ENCODE measurements at places on chromosomes 2 and 18.

DNA sequence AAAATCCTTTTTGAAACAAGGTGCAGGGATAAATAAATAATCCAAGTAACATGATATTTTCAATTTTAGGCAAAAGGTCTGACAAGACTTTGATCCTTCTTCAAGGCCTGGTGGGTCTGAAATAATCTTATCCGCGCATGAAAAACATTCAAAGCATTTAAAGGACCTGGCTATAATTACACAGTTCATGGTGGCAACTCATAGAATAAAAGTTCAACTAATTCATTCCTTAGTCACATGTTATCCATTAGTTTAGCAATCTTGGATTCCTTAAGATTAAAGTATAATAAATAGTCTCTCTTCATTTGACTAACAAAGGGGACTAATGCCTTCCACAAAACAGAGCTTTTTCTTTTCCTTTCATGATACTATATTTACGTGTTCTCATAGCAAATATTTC, 21.0 kb upstream of the SLC38A11 start:
- no peak for DNase-seq

- no peak for DNase-seq
These were observed 221.6 kb upstream of the SP5 start for GRCh38 chr2:170493426-170494097.

DNA sequence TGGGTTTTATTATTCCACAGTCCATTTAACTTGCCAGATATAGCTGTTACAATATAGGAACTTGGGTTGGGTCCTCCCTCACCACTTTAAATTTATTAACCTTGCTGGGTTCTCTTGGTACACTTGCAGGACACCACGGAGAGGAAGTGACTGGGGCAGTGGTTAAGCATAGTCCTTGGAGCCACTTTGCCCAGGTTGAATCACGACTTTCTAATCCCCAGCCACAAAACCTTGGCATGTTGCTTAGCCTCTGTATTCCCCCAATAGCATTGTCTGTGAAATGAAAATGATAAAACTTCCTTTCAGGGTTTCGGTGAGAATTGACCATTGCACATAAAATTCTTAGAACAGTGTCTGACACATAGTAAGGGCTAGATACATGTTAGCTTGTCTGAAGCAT, 221.2 kb downstream of the IRS1 start:
- DNase-seq, result no peak

DNA sequence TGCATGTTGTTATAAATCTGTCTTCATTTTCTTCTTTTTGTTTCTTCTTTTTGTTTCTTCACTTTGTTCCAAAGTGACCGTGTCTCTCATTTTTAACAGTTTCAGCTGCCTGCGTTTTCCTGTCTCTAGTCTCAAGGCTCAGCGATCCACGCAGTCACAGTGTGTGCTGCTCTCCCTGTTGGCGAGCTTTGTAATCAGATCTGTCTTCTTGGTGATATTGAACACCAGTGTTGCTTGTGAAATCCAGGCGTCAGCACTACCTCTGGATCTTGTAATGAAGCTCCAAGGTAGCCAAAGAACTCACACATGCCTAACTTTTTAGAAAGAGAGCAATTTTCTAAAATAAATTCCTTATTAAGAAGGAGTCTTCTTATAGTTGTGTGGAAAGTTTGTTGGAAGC, 13.2 kb downstream of the SNTG2 start:
- DNase-seq, result no peak

DNA sequence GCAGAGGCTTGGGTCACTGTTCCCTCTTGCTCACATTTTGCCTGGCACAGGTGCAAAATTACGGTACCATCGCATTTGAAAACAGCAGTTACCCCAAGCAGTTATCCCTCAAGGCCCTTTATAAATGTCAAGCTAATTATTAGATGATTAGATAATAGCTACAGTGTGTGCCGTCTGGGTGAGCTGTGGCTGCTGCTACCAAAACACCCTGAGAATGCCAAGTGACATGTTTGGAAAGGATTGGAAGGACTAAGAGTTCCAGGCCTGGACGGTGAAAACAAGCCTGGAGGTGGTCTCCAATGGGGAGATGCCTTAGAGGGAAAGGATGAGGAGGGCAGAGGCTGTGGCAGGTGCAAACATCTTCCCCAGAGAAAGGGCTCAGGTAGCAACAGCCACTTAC, 120.6 kb downstream of the CAPN13 start:
- DNase-seq, result no peak

GRCh38 chr2:203490391-203490790, 44.7 kb downstream of the RAPH1 start:
- DNase-seq, result no peak

GRCh38 chr2:74743039-74743438, 89.0 kb downstream of the SEMA4F start:
- no peak for DNase-seq

GRCh38 chr2:200471324-200471848, 38.5 kb downstream of the KCTD18 start:
- peak; percentile 11 for DNase-seq

DNA sequence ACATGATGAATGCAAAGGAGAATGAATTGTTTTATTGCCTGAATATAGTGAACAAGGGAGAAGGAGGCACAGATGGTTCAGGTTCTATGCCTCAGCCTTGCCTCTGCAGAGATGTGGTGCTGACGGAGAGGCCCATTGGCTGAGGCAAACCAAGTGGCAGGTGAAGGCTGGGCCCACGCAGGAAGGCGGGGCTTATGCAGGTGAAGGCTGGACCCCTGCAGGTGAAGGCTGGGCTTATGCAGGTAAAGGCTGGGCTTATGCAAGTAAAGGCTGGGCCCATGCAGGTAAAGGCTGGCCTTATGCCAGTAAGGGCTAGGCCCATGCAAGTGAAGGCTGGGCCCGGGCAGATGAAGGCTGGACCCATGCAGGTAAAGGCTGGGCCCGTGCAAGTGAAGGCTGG, 414.7 kb downstream of the LRATD1 start:
- no peak for DNase-seq

DNA sequence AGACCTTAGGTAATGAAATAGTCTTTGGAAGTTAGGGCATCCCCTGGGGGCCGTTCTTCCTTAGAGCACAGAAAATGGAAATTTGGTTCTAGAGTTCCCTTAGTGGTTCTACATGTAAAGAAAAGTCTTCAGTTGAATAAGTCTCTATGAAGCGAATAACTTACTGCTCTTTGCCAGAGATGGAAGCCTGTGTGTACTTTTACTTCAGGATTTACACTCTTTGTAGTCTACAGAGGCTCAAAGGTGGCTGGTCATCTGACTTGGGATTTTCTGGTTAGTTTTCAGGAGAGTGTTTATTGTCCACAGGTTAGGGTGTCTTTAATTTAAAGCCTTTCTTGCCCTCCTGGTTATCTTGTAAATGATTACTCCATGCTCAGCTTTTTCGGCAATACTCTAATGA, 210.6 kb downstream of the ZNF521 start:
- DNase-seq, result no peak

- no peak for DNase-seq
These were observed 17.1 kb downstream of the TMEM185B start for GRCh38 chr2:120206022-120206581.

DNA sequence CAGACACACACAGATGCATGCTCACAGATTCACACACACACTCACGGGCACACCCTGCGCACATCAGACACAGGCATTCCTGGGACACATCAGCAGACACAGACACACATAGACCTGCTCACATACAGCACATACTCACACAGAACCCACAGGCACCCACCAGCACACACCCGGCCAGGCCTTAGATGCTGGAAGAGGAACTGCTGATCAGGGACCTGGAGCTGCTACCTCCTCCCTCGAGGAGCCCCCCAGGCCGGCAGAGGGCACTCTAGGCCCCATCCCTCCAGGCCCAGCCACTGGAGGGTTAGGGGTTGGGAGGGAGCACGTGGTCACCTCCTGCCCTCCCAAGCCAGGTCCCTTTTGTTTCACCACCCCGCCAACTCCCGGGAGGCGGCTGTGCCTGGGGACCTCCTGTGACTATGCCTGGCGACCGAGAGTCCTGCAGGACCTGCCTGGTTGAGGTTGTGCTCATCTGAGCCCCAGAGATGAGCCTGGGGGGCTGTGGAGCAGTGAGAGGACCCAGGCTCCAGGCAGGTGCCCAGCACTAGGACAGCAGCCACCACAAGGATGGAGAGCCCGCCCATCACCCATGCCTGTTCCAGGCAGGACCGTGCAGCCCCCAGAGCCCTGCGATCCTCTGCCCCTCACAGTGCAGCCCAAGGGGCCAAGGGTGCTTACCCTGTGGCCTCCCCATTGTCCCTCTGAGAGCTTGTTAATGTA, 21.0 kb upstream of the PTMA start:
- peak; percentile 38 for DNase-seq

DNA sequence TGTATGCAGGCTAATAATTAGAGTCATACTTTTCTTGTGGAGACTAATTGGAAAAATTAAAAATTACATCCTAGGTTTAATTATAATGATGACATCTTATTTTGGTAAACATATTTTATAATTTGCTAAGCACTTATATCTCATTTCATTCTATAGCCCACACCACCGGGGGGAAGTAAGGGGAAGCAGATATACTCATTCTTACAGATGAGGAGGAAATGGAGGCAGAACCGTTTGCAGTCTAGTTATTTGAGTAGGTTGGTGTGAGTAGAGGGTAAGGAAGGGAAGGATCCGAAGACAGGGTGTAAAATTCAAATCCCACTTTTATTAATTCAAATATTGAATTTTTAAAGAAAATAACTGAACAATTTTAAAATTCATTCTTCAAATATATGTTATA, 3.7 kb downstream of the ITGAV start:
- DNase-seq, result no peak

GRCh38 chr2:120342446-120342845, 3.5 kb upstream of the INHBB start:
- DNase-seq, result no peak

DNA sequence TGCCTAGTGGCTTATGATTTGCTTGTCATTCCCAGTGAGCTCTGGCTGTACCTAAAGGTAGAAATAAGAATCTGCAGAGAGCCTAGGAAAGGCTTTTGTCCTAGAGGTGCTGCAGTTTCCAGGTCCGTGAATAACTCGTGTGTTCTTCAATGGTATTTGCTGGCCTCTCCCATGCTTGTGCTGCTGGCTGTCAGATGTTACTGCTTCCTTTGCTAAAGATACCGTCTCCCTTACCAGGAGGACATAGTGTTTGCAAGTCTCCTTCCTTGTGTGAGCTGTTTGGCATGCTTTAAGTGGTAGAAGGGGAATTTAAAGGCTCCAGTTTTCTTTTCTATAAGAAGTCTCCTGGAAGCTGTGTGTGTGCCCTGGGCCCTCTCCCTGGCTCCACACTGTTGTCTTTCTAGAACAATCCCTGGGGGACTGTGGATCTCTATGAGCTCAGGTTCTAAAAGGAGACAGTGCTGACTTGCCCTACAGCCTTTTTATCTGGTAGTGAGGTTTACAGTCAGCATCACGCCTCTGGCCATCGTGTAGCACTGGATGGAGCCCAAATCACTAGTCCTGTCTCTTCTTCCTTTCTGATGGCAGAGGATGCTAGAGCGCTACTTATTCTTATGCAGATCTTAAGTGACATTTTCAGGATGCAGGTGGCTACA, 65.8 kb downstream of the RNF144A start:
- no peak for DNase-seq

DNA sequence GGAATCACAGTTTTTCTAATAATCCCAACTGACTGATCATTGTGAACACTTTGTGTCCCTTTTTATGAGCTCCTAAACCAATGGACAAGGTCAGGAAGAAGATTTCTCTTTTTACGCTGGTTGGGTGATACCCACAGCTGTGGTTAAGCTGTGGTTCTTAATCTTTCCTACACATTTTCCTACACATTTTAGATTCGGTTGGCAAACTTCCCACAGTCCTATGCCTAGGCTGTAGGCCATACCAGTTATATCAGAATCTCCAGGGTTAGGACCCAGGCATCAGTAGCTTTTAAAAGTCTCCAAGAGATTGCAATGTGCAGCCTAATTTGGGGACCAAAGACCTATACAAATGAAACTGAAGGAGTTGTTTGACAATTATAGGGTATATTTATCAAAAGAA, 203.0 kb downstream of the SP3 start:
- DNase-seq, result no peak

- no peak for DNase-seq
These were observed 85.4 kb downstream of the NCKAP1 start for GRCh38 chr2:182952741-182953450.

DNA sequence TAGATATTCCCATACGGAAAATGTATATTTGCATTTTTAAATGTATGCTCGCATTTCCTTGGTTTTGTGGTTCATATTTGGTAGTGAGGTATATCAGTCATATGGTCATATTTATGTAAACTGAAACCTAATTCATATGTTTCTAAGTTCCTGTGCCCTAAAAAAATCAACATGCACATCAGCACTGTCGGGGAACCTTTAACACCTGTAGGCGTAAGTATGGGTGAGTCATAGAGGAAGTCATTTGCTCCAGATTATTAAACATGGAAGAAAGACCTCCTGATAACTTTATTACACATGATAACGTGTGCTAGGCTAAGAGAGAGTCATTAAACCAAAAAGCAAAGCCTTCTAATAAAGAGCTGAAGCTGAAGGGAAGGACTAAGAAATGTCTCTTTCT, 437.7 kb downstream of the NRXN1 start:
- DNase-seq, result no peak

DNA sequence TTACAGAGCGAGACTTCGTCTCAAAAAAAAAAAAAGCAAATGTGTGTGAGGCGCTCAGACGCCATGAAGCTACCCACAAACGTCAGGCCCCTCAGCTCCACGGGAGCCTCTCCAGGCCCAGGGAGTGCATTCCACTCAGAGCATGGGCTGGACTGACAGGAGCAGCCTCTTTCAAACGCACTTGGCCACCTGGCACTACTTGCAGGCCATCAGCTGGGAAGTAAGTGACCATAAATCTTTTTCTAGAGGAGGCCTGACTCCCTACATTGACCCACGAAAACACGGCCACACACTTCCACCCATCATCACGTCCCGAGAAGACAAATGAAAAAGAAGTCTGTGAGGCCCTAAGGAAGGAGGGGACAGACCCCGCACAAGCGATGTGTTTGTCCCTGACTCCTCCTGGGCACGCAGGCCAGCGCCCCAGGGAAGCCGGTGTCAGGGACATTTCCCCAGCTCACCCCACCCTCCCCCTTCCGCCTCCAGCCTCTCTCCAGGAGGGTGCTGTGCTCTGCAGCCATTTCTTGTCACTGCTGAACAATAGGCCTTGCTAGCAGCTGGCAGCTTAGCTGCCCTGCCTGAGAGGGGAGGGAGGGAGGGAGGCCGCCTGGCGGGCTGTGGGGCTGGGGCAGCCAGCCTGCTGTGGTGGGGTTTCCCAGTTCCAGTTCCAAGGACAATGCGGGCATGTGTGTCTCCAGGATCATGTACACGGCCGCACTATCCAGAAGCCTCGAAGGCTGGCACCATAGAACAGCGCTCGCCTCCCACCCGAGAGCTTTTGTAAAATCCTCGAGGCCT, 26.6 kb downstream of the SERTAD2 start:
- no peak for DNase-seq

- DNase-seq, result peak; percentile 22
These were observed 83.7 kb downstream of the LPIN1 start for GRCh38 chr2:11829947-11830707.

- no peak for DNase-seq
These were observed 80.6 kb downstream of the ARHGAP15 start for GRCh38 chr2:143209570-143210445.

- no peak for DNase-seq
These were observed 181.4 kb downstream of the FAM210A start for GRCh38 chr18:13544953-13545352.
